ENCODE measurements at places on chromosomes 7 and 10.

DNA sequence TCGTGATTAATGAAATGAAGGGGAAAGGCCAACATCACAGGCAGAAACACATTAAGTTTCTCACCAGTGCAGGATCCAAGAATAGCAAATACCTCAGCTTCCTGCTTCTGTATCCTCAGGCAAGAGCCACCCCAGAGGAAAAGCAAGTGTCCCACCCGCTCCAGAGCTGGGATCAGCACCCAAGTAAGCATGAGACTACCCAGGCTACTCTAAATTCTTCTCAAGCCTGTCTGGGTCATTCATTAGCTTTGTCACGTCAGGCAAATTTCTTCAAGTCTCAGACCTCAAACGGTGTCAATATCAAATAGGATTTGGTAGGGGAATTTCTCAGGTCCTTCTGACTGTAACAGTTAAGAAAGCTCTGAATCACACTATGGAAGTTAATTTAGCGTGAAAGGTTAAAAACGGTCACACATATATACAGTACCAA lies 59.0 kb downstream of the GNA12 start:
- peak; percentile 71 for DNase-seq

DNA sequence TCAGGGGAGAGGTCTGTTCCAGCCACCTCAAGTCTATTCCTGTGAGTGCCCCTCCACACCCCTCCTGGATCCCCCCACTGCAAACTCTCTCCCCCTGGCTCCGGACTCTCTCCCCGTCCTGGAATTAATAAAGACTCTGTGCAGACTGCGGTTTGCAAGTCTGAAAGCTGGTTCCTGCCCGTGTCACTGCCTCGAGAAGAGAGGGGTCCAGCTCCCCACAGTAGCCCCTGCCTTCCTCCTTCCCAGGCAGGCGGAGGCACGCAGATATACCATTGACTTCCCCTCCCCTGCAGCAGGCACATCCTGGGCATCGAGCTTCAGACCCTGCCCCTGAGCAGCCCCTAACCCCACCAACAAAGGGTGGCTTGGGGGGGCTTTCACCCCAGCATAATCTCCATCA lies 2.2 kb upstream of the ELN start:
- no peak for DNase-seq

DNA sequence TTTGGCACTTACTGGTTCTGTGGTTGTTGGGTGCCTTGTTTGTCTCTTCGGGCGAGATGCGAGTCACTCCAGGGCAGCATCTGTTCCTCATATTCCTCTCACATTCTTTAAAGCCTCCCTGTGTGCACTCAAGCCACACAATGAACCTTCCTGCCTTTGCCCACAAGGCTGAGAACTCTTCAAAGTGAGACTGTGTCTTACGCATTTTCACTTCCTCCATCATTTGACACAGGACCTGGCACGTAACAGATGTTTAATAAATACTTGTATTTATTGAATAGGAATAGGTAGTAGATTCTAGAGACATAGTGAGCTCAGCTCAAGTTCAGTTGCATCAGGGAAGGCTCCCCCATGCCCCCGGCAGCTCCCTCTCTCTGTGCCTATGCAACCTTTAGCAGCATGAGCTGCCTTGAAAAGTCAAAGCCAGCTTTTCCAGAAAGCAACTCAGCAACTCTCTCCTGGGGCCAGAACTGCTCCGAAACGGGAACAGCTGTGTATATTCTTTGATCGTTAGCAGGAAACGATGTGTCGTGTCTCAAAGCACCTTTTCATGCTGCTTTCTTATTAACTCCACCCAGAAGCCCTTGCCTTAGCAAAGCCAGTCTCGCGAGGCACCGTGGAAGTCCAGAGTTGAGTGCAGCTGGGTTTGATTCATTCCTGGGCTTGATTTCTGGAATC lies 97.5 kb downstream of the PFKFB3 start:
- peak; percentile 59 for DNase-seq

DNA sequence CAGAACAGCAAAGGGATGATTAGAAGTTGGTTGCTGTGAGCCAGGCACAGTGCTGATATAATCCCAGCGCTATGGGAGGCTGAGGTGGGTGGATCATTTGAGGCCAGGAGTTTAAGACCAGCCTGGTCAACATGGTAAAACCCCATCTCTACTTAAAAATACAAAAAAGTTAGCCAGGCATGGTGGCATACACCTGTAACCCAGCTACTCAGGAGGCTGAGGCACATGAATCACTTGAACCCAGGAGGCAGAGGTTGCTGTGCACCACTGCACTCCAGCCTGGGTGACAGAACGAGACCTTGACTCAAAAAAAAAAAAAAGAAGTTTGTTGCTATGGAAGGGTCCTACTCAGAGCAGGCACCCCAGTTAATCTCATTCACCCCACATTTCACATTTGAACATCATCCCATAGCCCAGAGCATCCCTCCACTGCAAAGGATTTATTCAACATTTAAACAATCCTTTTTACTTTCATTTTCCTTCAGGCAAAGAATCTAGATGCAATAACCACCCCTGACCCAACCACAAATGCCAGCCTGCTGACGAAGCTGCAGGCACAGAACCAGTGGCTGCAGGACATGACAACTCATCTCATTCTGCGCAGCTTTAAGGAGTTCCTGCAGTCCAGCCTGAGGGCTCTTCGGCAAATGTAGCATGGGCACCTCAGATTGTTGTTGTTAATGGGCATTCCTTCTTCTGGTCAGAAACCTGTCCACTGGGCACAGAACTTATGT lies 4.1 kb downstream of the IL6 start:
- no peak for DNase-seq

DNA sequence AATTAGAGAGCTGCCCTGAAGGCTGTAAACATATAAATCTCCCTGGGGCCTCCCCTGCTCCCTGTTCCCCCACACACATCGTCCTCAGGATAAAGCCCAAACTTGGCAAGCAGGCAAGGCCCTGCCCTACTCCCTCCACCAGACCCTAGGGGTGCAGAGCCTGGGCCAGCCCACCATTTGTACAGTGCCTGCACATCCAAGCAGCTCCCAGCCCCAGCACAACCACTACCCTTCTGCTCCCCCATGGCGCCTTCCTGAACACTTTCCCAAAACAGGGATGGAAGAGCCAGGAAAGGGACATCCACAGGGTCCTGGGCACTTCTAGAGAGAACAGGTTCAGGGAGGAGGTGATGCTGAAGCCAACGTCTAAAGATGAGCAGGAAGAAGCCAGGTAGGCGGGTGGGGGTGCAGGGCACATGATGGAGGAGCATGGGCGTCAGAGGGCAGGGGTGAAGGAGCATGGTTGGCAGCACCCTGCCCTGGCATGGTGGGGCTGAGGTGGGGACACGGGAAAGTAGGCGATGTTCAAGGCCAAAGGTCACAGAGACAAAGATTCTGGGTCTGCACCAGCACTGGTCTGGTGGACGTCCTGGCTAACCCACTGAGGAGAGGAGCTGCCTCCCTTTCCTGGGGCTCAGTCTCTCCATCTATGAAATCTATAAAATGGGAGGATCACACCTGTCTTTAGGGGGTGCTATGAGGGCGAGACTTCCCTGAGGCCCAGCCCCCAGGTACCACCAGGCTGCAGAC lies 140.6 kb downstream of the ARHGAP22 start:
- DNase-seq: no peak

GRCh38 chr7:2566890-2567678 lies 8.3 kb downstream of the IQCE start:
- DNase-seq: peak; percentile 58

DNA sequence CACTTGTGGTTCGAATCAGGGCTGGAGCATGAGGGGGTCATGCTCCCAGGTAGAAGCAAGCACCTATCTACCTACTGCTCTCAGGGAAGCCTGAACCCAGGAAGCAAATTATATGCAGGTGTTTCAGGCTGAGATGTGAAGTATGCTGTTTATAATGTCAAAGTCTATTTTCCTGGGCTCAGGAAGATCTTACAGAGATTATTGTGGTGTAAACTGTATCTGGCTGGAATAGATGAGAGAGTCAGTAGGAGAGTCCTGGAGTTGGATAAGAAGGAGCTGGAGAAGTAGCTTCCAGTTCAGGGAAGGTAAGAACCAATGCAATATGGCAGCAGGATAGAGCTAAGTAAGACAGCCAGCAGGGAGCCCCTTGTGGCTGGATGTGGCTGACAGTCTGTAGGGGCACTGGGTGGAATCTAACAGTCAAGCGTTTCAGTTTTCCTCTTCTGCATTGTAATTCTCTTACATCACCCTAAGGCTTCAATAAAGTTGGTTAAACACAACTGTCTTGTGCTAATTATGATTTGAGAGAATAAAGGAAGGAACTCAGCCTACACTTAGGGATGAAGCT lies 105.9 kb upstream of the EEPD1 start:
- DNase-seq: no peak

GRCh38 chr7:80591654-80592053 lies 46.8 kb upstream of the CD36 start:
- DNase-seq: peak; percentile 7

DNA sequence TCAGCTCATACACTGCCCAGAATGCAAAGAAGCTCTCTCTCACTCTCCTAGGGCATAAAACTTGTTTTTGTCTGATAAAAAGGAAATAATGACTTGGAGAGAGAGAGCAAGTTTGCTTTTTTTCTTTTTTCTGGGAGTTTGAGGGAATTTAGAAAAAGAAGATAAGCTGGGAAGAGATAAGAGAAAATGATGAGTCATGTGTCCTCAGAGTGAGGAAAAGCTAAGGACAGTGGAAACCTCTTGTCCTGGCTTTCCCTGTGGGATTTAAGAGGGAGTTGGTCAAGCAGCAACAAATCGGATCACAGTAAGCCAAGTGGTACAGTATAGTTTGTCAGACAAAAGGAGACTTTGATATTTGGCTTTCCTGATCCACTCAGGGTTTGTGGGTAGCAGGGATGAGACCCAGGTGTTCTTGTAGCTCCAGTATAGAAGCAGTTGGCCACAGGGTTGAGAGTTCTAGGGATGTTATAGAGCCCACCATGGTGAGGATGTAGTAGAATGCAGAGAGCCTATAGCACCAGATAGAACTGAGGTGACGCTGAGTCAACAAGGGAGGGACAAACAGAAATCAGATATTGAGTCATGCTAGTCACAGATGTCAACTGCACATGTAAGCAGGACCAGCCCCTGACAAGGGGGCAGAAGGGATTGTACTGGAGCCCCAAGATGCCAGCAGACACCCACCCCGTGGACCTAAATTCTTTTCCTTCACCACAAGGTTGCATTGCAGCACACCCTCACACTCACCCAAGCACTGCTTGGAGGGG lies 219.3 kb upstream of the TAC1 start:
- no peak for DNase-seq

DNA sequence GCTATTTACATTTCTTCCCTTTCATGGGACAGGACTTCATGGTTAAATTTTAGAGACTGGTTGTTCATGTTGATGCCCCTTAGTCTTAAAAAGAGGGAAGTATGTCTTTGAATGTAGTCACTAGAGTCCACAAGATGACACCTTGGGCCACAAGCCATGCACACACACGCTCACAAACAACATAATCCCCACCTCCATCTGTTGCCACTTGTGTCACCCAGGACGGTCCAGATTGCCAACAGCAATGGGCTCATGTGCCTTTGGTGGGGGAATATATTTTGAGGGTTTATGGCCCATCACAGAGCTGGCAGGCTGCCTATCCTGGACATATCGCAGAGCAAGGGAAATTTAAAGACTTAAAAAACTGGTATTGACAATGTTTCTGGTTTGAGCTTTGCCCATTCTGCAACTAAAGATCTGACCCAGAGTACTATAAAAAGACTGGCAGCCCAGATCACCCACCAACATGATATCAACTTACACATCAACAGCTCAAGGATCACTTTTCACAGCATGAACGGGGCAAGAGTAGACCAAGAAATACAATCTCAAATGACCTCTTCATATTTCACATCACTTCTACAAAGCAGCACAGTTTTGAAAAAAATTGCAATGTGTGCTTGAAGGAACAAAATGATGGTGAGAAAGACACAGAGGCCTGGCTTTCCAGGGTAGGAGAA lies 50.5 kb downstream of the STRA8 start:
- no peak for DNase-seq

DNA sequence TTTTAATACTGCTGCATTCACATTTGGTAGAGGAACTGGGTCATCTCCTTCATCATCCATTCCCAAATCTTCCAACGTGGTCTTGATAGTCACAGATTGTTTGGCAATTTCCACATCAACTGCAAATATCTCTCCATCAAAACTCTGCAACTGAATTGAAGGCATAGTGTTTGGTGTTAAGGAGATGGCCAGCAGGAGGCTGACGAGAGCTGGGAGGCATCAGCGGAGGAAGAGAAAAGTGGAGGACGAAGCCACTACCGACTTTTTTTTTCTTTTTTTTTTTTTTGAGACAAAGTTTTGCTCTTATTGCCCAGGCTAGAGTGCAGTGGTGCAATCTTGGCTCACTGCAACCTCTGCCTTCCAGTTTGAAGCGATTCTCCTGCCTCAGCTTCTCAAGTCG lies 205.0 kb upstream of the KCTD7 start:
- DNase-seq: no peak

- DNase-seq: peak; percentile 24
Measured at GRCh38 chr7:33243319-33243881, 114.0 kb downstream of the BBS9 start.

DNA sequence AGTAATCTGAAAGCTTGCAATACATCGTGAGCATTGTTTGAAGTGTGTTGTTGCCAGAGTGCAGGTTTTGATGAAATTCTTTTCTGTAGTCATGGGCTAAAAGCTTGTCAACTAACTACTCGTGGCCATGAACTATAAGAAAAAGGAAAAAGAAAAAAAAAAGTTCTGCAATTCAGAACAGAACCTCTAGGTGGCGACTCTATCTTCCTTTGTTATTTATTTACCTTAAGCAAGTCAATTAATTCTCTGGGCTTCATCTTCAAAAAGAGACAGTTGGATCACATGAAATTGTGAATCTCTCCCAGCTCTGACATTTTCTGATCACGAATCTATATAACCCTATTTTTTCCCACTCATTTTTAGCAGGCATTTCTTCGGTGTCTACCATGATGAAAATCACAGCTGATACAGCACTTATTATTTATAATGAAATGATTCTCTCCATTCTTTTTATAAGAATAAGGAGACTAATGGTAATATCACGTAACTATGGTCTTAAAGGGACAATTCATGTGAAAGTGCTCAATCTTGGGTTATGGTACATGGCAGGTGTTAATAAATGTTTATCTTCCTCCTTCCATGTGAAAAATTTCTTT lies 18.8 kb downstream of the TMEM196 start:
- peak; percentile 32 for DNase-seq

DNA sequence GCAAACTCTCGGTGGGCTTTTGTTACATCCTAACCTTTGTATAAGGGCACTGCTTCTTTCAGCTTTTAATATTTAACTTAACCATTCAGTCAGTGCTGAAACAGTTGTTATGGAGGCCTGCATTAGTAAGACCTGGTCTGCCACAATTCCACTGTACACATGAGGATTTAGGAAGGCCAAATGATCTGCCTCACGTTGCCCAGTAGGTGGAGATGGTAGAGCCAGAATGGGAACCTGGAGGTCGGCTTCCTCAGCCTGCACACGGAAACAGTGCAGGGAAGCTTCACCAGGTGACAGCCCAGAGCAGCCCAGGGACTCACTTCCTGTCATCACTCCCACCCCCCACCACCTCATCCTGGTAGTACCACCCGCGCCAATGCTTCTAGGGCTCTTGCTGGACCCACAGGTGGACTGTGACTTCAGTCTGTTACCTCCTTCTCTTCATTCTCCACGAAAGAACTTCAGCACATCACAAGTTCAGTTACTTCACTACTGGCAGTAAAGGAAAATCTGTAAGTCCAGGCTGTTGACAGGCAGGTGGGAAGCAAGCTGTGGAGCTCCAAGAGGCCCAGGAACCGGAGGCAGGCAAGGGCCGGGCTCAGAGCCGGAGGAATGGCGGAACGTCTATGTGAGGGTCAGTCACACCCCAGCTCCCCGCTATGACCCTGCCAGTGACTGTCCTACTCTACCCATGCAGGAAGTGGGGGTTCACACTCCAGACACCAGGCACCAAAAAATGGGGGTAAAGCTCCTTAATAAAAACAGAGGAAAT lies 480.3 kb upstream of the C7orf33 start:
- no peak for DNase-seq

Data from GM20000 (cell line).